WERI-Rb-1 (cell line): ENCODE measurements at places on chromosomes 3 and 15.

DNA sequence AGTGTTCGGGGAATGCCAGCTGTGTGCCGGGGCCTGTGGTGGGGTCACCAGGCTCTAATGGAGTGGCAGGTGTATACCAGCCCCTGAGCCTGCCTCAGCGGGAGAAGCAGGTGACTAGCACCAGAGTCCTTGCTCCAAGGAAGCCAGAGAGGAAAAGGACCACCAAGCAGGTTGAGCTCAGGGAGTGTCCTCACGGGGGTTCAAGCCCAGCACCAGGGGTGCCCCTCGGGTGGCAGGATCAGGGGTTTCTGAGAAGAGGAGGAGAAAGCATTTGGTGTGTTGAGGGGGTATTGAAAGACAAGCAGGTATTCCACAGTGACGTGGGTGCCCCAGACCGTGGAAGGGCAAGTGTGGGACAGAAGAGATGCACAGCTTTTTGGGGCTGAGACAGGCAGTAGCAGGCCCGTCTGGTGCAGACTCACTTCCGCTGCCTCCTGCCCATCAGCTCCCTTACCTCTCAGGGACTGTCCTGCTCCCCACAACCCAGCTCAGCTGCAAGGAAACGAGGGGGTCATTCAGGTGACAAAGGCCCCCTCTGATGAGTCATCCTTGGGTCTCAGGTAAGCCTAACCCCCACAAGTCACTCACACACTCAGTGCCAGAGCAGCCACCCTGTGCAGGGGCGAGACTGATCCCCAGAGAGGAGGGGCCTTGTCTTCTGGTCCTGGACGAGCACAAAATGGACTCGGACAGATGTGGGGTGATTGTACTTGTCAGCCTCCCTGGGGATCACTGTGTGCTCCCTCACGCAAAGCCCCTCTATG lies 21.4 kb upstream of the POC1A start:
- DNase-seq = no peak

GRCh38 chr15:79972863-79973262 lies 1.9 kb upstream of the BCL2A1 start:
- DNase-seq = no peak

DNA sequence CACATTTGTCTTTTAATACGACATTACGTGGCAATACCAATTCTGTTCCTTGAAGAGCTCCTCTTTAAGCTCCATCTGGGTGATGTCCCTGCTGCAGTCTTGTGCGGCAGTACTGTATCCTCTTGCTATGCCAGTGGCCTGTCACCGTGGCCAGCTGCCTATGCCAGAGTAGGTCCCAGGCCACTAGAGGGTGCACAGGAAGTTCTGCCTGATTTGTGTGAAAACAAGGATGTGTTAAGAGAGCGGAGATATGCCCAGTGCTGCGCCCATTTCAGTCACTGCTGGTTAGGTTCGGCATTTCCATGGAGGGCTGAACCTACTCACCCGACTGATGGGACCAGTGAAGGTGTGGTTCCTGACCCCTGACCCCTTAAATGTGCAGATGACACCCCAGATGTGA lies 25.2 kb downstream of the NIPA1 start:
- DNase-seq = peak; percentile 44

DNA sequence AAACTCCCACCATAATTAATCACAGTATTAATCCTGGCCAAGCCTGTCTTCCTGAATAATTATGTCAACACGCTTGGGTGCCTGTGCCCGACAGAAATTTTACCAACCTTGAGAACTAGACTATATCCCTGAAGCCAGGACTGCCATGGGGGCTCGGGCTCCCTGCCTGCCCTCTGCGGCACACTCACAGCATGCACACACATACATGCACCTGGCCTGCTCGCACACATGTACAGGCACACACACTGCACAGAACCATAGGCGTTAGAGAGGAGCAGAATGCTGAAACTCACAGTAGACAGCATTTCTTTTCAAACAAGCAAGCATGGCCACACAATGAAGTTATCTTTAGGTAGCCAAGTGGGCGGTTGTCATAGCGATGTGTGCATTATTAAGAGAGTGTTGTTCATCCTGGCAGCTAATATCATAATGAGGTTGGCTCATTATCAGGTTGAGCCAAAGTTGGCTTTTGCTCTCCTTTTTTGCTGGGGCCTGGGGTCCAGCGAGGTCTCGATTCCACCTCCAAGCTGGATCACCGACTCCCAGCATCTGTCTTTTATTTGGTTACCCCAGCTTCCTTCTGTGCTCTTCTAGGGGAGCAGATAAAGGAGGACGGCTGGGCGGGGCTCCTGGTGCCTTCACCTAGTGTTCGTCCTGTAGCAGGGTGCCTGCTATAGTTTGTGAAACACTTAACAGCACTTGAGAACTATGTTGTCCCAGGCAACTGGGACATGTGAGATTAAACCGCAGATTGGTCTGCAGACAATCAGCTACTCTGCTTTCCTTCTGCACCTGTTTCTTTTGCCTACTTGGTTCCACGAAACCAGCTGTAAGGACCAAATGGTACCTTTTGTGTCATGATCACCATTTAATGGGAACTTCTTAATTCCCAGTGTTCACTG lies 91.4 kb downstream of the ZNF621 start:
- DNase-seq = peak; percentile 24

GRCh38 chr3:152296971-152297370 lies 28.2 kb downstream of the MBNL1 start:
- DNase-seq = no peak

GRCh38 chr3:171419457-171419856 lies 40.7 kb downstream of the TNIK start:
- DNase-seq = no peak

DNA sequence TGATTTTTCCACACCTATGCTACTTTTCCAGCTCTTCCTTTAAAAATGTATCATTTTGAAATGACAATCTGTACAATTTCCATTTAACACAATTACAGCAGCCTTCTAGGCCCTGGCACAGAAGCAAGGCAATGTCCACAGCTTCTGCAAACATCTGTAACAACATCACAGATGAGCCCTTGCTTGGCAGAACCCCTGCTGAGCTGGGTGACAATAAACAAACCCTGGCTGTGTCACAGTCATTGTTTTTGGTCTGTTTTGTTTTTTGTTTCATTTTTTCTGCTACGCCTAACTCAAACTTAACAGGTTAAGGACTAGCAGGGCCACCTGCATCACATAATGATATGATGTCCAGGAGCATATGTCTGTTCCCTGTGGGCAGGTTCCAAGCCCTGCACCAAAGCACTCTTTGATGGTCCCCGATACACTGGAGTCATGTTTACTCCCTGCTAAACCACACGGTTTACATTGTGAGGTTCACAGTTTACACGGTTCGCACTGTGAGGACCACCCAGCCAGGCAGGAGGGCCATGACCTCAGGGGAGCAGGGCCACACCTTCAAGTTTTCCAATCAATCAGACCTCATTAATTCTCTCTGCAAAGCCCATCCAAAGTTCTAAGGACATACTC lies 186.8 kb upstream of the CHRNA7 start:
- DNase-seq = no peak

DNA sequence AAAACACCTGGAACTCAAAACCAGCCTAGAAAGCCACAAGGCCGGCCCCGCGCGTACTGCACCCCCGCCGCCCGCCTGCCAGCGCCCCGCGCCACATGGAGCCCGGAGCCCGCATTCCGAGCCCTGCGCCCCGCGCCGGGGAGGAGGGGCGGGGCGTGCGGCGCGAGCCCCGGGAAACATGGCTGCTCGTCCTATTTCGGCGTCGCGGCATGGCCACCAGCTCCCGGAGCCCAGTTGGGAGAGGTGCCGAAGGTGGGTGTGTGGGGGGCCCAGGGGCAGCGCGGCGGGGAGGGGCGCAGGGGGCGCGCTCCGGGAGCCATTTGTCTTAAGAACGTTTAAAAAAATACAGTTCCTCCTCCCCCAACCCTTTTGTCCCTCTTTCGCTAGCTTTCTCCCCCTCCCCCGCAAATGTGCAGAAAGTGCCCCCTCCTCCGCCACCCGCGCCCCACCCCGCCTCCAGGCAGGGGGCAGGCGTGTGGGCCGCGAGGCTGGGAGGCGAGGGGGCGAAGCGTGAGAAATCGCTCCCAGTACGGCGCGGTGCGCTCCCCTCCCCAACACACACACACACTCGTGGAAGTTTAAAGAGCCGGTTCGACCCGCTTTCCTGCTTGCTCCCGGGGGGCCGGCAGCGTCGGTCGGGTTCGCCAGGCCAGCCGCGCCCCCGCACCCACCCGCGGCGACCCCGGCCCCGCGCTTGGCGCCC lies 2.5 kb downstream of the ANP32A start:
- peak; percentile 82 for DNase-seq

DNA sequence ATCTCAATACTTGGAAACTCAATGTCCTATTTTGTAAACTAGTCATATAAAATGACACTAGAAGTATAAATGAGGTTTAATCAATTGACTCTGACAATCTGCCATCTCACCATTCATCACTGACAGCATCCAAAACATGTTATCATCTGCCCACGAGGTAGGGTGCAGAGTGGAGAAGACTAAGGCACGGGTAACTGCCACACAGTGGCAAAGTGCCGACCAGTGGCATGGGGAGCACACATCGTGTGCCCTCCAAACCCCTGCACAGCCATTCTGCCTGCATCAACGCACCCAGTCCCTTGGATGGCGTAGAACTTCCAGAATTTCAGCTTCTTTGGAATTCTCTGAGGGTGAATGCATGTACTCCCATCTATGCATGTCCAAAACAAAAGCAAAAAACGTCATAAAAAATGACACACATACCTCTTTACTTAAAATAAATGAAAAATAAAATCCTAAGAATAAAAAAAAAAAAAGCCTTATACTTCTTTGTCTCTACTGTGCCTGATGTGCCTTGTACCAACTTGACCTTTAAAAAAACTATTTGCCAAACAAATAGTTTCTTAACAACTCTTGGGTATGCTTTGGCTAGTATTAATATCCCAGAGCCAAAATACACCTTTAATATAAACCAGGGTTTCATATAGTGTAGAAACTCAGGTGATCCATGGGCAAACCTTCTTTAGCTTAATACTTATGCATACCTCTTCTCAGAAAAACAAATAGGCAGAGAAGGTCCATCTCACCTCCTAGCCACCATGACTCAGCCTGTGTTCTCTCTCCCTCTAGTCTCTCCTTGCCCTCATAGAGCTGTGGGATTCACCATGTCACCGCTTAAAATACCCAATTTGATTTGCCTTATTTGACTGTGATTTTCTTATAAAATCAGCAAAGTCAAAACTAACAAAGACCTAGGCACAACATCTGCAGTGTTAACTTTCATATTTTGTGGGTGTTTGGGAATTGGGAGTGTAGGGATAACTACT lies 12.7 kb downstream of the CPOX start:
- DNase-seq = no peak

- no peak for DNase-seq
Measured at GRCh38 chr3:67362686-67363085, 291.7 kb downstream of the SUCLG2 start.

DNA sequence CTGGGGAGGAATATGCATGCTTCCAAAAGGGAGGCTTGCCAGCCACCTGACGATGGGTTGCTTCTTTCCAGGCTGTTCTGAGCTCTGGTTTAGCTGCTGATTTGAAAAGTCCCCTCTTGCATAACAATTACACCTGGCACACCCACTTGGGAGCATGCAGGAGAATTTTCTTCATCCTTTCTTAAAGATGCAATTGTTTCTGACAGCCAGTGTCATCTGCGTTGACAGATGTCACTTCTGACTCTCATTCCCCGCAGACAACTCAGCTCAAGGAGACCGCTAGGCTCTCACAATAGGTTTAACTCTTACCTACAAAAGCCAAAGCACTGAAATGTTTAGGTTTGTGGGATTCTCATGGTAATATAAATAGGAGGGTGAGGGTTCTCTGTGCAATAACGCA lies 185.6 kb upstream of the SYNPR start:
- no peak for DNase-seq
